ENCODE measurements at places on chromosomes 5 and 9. TPM values are rescaled to one million over a fixed set of nuclear protein-coding genes. Genes with fewer than 3 reads are reported as not detected.

The NR5A1 gene
- total RNA-seq, result not detected

The SCAI gene
- 5.3 TPM for total RNA-seq

The KIF2A gene
- 6.7 TPM for total RNA-seq

GRCh38 chr5:18141222-18141621 lies 507.0 kb downstream of the TAF11L14 start:
- DNase-seq, result no peak

DNA sequence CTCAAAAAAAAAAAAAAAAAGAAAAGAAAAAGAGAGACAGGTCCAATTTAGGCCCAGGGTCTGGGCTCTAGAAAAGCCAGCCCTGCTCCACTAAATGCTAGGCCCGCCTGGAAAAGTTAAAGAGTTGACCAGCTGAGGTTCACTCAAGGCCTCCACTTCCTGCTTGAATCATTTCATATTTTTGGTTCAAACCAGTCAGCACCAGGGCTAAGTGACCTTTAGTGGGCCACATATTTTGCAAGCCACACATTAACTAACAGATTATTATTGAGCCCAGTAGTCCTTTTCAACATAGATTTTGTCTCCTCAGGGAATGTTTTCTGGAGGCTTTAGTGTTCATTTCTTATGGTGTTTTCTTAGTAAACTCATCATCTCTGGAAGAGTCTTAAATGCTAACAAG lies 156.6 kb downstream of the TLR4 start:
- no peak for DNase-seq

DNA sequence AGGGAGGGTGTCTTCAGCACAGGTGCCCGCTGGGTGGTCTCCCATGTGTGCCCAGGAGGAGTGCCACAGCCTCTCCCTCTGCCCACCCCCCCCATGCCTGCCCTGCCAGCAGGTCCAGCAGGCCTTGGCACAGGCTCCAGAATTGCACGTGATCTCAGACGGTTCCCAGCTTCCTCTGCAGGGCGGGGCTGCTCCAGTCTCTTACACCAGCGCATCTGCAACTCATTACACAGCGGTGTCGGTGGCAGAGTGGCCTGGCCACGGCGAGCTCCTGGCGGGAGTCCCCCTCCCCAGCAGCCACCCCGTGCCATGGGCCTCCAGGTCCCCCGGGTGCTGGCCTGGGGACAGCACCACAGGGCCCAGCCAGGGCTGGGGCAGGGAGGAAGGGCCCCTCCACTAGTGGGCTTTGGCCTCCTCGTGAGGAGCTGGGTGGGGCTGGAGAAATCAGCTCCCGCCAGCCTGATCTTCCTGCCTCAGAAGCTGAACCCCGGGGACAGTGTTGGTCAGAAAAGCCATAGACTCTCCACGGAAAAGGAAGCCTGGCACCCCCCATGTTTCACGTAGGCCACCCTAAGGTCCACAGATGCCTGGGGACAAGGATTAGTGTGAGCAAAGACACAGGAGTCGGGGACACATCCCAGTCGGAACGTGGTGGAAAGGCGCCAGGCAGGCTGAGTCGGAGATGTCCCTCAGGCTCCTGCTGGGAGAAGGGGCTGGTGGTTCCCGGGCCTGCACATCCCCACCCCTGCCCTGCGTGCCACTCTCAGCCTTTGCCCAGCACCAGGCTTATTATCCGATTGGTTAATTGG lies 40.2 kb downstream of the RXRA start:
- peak; percentile 91 for DNase-seq

The CDC25C gene
- total RNA-seq, result not detected

The S1PR3 gene
- 8.4 TPM for total RNA-seq

DNA sequence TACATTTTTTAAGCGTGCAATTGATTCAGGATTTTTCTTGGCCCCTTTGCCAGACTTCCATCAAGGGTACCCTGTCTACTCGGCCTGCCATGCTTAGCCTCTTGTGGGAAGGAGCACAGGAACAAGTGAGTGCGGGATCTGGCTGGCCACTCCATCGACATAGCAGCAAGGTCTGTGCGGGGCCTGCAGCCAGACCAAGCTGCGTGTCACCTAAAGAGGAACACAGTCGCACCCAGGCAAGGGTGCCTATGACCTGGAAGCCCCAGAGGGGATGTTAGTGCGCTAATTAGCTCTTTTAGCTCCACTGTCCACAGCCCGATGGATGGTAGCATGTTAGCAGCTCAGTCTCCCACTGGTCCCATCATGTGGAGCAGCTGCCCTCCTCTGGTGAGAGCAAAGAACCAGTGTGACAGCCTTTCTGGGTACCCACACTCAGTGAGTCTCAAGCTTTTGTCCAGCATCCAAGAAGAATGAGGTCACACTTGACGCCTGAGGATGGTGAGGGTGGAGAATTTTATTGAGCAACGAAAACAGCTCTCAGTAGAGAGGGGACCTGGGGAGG lies 38.7 kb downstream of the FTMT start:
- no peak for DNase-seq

GRCh38 chr9:84501587-84501986 lies 161.0 kb upstream of the SLC28A3 start:
- no peak for DNase-seq

DNA sequence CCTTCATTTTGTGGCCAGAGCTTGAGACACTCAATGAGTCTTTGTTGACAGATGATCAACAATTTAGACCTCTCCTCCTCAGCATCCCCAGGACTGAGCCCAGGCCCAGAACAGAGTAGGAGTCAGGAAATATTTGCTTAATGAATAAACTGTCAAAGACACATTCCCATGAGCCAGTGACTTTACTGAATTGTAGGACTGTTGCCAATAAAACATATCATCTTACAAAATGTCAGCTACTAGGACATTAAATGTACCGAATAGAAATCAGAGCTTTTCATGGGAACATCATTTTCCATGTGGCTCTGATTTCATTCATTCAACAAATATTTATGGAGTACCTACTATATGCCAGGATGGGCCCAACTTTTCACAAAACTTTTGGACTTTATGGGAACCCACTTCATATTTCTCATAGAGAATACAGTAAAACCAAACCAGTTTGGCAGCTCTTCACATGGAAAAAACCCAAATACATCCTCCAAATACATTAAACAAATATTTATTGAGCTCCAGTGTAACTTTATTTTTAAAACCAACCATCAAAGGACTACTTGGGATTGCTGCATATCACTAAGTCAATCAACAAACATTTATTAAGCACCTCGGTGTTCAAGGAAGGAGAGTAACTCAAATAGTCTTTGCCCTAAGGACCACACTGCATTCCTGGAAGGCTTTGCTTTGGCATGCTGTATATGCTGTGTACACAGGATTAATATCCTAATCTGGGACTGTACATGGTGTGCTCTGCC lies 11.4 kb downstream of the VDAC1 start:
- DNase-seq, result no peak

DNA sequence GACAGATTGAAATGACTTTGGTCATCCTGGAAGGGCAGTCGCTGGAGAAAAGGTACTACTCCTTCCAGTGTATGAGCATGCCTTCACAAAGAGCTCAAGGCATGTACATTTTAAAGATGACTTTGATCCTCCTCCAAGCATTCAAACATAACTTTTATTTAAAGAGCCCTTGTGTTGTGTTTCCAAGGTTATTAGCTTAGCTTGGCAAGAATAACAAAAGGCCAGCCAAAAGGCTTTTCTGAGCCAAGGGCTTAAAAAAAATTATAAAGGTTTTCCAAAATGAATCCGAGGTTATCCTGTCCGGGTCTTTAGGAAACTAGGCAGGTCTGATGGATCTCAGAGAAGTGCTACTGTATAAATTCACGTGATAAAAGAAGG lies 71.0 kb upstream of the PLPP6 start:
- DNase-seq, result no peak

- DNase-seq, result no peak
Observed at GRCh38 chr5:59540366-59540765, 353.2 kb downstream of the PDE4D start.

The KCNV2 gene
- total RNA-seq, result not detected

DNA sequence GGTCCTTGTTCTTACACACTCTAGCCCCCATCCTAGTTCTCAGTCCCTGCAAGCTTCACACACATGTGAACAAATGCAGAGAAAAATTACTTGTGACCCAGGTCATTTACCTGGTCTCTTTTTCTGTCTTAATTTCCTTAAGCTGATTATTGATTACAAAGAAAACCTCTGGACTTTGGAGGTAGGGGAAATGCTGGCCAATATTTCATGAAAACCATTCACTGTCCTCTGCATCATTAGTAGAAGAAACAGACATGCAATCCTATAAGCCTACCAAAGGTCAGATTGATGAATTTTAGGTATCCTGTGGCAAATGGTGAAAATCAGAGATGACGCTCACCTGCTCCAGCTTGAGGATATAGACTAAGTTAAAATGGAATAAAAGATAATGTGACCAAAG lies 366.8 kb downstream of the ARRDC3 start:
- DNase-seq, result no peak

DNA sequence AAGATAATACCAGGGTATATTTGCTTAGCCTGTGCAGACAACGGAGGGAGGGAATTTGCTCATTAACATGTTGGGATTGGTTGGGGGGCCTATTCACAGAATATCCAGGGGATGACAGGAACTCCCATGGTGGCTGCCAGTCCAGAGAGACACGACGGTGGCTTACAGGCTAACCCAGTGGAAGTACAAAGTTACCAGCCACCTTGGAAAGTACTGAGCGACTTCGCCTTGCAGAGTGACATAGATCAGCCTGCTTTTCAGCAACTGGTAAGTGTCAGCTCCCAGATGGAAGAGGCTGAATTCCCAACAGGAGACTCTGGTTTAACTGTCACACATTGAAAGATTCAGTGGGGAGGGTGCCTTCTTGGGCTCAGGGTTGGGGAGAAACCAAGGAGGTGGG lies 7.9 kb downstream of the ISL1 start:
- DNase-seq, result no peak

- DNase-seq, result no peak
Observed at GRCh38 chr5:28779161-28779754, 1740.9 kb upstream of the CDH9 start.

DNA sequence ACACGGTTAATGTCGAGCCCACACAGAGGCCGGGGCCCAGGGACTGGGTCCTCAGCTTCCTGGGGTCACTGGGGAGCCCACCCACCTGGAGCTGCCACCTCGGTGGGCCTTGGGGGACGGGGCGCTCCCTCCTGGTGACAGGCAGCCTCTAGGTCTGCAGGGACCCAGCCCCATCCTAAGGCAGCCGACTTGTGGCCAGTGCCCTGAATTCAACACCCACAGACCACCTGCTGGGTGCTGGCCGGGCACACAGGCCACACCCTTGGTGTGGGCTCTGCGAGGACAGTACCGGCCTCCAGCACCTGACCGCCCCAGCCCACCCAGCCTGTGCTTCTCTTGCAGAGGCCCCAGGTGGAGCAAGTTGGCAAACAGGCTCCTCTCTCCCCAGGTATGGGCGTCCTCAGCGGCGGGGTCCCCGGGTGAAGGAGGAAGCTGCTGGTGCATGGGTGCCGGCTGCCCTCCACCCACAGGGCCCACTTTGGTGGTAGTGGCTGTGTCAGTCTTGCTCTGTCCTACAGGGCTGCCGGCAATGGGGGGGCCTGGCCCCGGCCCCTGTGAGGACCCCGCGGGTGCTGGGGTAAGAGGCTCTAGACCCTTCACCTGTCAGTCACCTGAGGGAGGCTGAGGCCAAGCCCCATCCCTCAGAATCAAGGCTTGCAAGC lies 8.3 kb downstream of the ENTPD8 start:
- DNase-seq, result peak; percentile 18

- no peak for DNase-seq
Observed at GRCh38 chr5:501105-501830, 23.0 kb downstream of the SLC9A3 start.

The LRRC19 gene
- total RNA-seq, result 2.6 TPM

- DNase-seq, result no peak
Observed at GRCh38 chr9:77952635-77953328, 78.8 kb downstream of the GNAQ start.

- DNase-seq, result no peak
Observed at GRCh38 chr9:120891245-120891883, 14.4 kb upstream of the PHF19 start.

DNA sequence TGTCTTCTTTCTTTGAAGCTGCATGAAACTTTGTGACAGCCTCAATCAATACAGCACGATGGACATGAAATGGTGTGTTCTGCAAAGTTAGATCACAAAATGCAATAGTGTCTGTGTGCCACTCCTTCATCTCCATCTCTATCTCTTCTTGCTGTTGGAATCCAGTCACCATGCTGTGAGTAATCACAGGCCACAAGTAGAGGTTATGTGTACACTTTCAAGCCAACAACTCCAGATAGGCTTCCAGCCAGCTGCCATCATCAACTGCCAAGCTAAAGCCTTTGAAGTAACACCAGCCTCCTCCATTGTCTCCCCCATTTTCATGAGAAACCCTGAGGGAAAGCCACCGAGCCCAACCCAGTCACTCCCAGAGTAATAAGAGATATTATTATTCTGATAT lies 360.6 kb downstream of the PTPRD start:
- no peak for DNase-seq

The CARTPT gene
- total RNA-seq, result not detected

- peak; percentile 28 for DNase-seq
Observed at GRCh38 chr9:93255494-93255867, 71.5 kb downstream of the WNK2 start.

The NDUFAF2 gene
- total RNA-seq, result 30.1 TPM
